ENCODE measurements at places on chromosomes 7 and 10.
A peak's percentile ranks its signal among the peaks of the same experiment; 100 is the strongest.

DNA sequence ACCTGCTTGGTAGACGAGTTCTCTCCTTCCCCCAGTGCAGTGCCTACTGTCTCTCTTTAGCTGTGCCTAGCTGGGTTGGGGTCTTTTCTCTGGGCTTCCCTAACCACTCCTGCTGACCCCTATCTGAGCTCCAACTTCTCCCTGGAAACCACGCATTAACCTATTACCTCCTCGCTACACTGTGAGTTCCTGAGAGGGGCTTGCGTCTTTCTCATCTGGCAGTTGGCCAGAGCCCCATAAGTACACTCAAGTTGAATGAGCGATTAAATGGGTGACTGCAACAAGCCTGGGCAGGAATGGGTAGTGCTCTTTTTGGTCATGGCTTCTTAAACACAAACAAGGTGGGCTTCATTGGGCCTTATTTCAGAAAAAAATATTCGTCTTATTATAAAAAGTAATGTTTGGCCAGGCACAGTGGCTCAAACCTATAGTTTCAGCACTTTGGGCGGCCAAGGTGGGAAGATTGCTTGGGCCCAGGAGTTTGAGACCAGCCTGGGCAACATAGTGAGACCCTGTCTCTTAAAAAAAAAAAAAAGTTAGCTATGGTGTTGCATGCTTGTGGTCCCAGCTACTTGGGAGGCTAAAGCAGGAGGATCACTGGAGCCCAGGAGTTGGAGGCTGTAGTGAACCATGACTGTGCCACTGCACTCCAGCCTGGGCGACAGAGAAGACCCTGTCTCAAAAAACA is 41.4 kb downstream of the SYPL1 start:
- no peak for DNase-seq

GRCh38 chr7:84191261-84191660 is 3.3 kb downstream of the SEMA3A start:
- peak; percentile 19 for DNase-seq

DNA sequence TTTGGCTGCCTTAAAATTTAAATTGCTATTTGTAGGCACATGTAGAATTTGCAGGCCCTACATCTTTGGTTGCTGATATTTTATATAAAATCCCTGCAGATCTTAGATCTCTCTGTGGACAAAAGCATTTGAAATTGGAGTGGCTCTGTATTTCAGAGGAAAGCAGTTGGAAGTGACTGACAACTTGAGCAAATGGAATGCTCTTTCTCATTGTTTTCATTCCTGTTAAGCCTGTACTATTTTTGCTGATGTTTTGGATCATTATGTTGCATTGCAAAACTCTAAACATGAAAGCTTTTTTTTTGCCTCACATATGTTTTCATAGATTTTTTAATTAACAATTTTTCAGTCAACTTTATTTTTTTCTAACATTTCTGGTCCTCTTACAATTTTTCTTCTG is 251.2 kb upstream of the MDFIC start:
- DNase-seq = peak; percentile 44

GRCh38 chr10:70232859-70233108 is 445 bp downstream of the PPA1 start:
- DNase-seq = no peak

- peak; percentile 30 for DNase-seq
These were observed 37.7 kb upstream of the INSIG1 start for GRCh38 chr7:155259866-155260497.

DNA sequence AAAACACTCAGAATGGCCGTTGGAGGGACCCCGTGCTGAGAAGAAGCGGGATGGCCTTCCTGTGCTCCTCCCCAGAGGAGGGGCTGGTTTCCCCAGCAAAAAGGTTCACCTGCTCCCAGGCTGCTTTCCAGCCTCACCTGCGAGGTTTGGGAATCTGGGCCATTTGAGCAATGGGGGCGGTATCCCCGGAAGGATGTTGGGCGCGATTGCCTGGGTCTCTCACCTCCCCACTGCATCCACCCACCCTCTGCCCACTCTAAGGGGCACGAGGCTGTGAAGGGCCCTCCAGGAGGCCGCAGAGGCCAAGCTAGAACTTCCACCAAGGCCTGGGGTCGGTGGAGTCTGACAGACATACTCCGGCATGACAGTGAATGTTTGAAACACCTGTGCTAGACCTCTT is 147.6 kb downstream of the PAXIP1 start:
- DNase-seq = no peak

DNA sequence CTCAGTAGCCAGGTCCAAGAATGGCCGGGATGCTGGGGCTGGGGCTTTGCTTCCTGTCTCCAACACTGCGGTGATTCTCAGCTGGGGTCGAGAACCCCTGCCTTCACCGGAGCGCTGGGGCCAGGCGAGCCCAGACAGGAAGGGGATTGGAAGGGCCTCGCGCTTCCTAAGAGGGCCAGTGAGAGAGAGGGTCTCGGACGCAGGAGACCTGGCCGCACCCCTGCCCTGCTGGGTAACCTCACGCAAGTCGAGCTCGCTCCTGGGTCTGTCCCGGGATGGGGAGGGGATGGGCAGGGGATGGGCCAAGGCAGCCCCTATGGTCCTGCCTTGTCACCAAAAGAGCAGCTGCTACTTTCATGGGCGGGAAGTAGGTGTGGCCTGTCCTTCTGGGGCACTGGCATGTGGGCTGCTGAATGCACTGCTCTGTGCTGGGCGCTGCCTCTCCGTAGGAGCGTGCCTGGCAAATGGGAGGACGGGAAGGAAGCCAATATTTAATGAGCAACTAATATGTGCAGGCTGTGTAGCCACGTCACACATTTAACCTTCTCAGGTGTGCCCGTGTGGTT is 20.0 kb downstream of the KCNK18 start:
- DNase-seq = peak; percentile 47

- no peak for DNase-seq
These were observed 41.1 kb upstream of the TMEM229A start for GRCh38 chr7:124074007-124074406.

- DNase-seq = peak; percentile 75
These were observed 2.2 kb downstream of the ARHGAP21 start for GRCh38 chr10:24721229-24722106.

DNA sequence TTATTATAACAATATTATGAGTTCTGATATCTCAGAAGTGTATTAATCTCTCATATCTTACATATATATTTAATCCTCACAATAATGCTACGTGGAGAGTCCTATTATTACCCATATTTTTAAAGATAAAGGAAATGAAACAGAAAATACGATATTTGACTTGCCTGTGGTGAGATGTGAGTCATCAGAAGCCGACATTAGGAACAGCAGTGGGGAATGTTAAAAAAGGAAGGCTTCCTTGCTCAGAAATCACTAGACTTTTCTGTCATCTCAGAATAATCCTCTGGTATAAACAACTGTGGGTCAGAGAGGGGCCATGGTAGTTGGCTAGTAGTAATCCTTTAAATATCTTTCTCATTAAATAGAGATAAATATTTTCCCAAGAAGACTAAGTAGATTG is 402.3 kb upstream of the PCDH15 start:
- DNase-seq = no peak

DNA sequence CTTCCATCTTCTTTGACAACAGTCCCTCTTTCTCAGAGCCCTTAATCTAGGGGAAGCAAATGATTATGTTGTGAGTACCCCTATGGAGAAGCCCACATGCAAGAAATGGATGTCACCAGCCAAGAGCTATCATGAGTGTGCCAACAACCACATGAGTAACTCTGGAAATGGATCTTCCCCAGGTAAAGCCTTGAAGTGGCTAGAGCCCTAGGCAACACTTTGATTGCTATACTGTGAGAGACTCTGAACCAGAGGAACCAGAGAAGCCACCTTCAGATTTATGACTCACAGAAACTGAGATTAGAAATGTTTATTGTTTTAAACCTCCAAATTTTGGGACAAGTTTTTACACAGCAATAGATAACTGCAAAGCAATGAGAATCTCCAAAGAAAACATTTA is 60.9 kb upstream of the COL1A2 start:
- no peak for DNase-seq

DNA sequence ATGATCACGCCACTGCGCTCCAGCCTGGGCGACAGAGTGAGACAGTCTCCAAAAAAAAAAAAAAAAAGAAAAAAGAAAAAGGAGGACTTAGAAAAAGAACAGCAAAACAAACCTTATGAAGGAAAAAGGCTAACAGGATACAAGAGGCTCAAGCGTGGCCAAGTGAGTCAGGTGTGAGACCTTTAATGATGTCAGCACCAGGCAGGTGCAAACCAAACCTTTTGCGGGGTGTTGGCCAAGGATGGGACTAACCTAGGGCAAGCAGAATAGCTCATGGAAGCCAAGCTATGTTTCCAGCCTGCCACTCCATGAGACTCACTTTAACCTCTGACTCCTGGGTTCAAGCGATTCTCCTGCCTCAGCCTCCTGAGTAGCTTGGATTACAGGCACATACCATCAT is 11.3 kb upstream of the GNA12 start:
- DNase-seq = no peak

DNA sequence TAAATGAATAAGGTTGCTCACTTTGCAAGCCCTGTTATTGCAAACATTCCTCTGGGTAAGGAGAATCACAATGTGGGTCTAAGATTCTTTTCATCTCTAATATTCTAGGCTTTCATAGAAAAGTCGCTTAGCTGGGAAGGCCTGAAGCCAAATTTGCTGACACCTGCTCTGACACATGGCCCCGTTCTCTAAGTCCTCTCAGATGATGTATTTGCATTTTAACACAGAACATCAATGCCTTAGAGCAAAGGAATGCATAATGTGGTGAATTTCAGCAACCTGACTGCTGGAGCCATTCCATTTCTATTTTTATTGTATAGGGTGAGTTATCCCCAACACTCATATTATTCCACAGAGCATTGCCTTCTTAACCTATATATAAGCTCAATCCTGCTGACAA is 682.1 kb upstream of the NRP1 start:
- DNase-seq = no peak

- DNase-seq = peak; percentile 86
These were observed 35.2 kb upstream of the EBLN1 start for GRCh38 chr10:22252801-22253579.

- DNase-seq = no peak
These were observed 197.7 kb downstream of the SEMA3A start for GRCh38 chr7:83996879-83997278.

DNA sequence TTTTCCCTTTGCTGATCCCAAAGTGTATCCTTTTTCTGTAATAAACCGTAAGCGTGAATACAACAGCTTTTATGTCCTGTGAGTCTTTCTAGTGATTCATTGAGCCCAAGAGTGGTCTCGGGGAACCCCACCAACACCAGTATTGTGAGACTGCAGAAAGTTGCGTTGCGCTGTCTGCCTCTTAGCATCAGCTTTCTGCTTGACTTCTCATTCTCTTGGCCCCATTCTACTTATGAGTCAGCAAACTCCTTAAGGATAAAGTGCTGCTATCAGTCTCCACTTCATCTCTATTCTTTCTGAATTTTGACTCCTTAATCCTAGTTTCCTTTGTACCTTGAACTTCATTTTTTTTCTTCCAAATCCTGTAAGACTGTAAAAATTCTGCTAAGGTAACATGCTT is 184.3 kb upstream of the MBL2 start:
- no peak for DNase-seq

- no peak for DNase-seq
These were observed 268.8 kb downstream of the DYNC1I1 start for GRCh38 chr7:96041171-96041570.

Measured in eye (tissue), 1 donor.